ENCODE measurements at places on chromosomes 1 and 21. TPM values are rescaled to one million over a fixed set of nuclear protein-coding genes. Genes with fewer than 3 reads are reported as not detected.

GRCh38 chr1:82317671-82318070 lies 516.9 kb downstream of the ADGRL2 start:
- peak; percentile 29 for DNase-seq

GRCh38 chr1:205972491-205973168 lies 29.4 kb upstream of the SLC26A9 start:
- no peak for DNase-seq

DNA sequence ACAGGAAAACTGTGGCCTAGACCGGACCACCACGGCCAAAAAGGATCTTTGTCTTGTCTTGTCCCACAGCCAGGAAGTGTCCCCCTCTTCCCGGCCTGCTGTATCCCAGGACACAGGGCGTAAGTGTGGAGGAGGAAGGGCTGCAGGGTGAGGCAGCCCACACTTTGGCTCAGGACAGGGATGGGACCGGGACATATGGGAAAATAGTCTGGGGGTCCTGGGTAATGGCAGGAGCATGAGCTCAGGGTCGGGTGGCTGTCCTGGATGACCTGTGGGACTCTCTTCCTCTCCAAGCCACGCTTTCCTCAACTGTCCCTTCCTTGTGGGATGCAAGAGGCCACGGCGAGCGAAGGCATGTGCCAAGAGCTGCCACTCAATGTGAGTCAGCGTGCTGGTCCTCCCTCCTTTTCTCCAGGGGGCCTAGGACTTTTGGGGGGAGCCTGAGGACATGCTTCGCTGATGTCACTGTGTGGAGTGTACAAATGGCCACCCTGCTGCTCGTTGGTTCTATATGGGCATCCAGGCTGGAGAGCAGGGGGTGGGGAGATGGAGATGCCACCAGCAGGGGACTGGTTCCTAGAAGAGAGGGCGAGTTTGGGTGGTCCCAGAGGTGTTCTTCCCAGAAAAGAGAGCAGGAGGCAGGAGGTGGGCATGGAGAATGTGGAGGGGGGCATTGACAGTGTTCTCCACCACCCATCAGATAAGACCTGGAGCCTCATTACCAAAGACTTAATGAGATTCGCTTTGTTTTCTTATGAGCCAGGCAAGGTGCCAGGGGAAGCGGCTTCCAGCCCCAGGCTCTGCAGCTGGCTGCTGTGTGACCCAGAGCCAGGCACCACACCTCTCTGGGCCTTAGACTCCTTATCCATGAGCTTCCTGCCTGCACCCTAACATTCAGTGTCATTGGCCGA lies 11.5 kb upstream of the PADI1 start:
- peak; percentile 51 for DNase-seq

GRCh38 chr1:65056234-65056633 lies 89.9 kb upstream of the JAK1 start:
- DNase-seq: no peak

Gene PRPF38B
- 10.8 TPM for total RNA-seq
